ENCODE measurements at places on chromosomes 5 and 9.
A peak's percentile ranks its signal among the peaks of the same experiment; 100 is the strongest.

DNA sequence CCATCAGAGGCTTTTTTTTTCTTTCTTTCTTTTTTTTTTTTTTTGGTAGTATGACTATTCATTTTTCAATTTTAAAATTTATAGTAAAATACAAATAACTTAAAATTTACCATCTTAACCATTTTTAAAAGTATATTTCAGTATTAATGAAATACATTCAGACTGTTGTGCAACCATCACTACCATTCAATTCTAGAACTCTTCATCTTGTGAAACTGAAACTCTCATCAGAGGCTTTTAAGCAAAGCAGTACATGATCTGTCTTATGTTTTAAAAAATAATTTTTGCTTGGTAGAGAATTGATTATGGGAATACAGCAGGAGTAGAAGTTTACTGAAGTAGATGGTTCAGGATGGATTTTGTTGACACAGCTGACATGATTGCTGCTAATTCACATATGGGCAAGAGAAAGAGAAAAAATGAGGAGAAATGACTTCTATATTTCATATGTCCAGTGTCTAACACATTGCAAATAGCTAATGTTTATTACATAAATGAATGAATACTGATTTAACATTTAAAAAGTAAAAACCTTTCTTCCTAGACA, 13.4 kb downstream of the ELOVL7 start:
- no peak for DNase-seq
- no peaks in the 10 kb centered on the region for H3K27me3 ChIP-seq
- no peak overlapping the region for H3K27ac ChIP-seq
- H3K4me1 ChIP-seq: no peaks in the 10 kb centered on the region
- H3K36me3 ChIP-seq: no peaks in the 10 kb centered on the region

DNA sequence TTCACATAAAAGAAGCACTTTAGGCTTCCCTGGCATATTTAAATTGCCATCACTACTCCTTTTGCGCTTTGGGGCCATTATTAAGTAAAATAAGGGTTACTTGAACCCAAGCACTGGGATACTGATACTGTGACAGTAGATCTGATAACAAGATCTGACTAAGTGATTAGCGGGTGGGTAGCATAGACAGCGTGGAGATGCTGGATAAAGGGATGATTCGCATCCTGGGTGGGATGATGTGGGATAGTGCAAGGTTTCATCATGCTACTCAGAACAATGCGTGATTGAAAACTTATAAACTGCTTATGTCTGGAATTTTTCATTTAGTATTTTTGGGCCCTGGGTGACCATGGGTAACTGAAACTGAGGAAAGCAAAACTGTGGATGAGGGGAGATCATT, 75.1 kb downstream of the PTTG1 start:
- no peak overlapping the region for H3K4me3 ChIP-seq
- no peaks in the 10 kb centered on the region for H3K4me1 ChIP-seq
- H3K36me3 ChIP-seq: no peaks in the 10 kb centered on the region
- no peaks in the 10 kb centered on the region for H3K27me3 ChIP-seq

- H3K27me3 ChIP-seq: no peaks in the 10 kb centered on the region
- H3K4me3 ChIP-seq: no peak overlapping the region
- H3K36me3 ChIP-seq: peaks cover 2% of the 10 kb centered on the region
- no peak for DNase-seq
- H3K27ac ChIP-seq: no peak overlapping the region
Measured at GRCh38 chr5:56039985-56040384, 45.2 kb upstream of the IL6ST start.

- no peak overlapping the region for H3K4me3 ChIP-seq
- no peak overlapping the region for H3K27ac ChIP-seq
- H3K36me3 ChIP-seq: peaks cover 4% of the 10 kb centered on the region
- H3K4me1 ChIP-seq: no peaks in the 10 kb centered on the region
- no peaks in the 10 kb centered on the region for H3K27me3 ChIP-seq
- no peak for DNase-seq
Measured at GRCh38 chr5:122943050-122943698, 93.4 kb downstream of the PPIC start.

GRCh38 chr5:68315679-68316271, 100.2 kb downstream of the PIK3R1 start:
- H3K4me3 ChIP-seq: no peak overlapping the region
- no peaks in the 10 kb centered on the region for H3K27me3 ChIP-seq
- H3K27ac ChIP-seq: no peak overlapping the region
- H3K4me1 ChIP-seq: no peaks in the 10 kb centered on the region

DNA sequence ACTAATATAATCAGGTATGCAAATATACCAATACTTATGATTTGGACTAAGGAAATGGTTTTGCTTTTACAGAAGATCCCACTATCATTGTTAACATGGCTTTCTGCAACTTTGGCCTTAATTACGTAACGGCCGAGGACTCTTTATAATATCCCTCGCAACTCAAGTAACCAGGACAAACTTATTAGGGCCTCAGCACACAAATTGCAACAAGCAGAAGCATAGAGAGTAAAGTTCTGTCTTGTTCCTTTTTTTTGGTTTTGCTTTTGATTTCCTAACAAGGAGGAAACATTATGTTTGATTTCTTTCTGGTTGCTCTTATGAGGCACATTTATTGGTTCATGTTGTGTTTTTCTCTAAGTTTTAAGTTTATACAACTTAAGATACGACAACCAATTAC, 60.4 kb downstream of the RORB start:
- DNase-seq: no peak
- no peaks in the 10 kb centered on the region for H3K27me3 ChIP-seq
- H3K4me3 ChIP-seq: no peak overlapping the region
- no peak overlapping the region for H3K27ac ChIP-seq

DNA sequence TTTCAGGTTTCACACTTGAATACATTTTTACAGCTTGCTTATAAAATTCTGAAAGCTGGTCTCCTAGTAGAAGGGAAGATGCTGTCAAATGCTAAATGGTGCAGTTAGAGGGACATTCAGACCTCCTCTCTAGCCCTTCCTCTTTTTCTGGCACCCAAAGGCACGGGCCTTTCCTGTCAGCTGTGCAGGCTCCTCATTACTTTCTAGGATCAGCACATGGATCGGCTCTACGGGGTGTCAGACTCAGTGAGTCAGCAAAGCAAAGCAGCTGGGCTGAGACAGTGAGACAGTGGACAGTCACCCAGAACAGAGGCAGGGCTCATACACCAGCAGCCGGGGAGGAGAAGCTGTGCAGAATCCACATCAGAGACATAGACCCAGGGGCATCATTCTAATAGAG, 80.0 kb upstream of the TNC start:
- H3K27ac ChIP-seq: no peak overlapping the region
- no peak for DNase-seq
- H3K36me3 ChIP-seq: peaks cover 4% of the 10 kb centered on the region
- no peaks in the 10 kb centered on the region for H3K27me3 ChIP-seq

- H3K27me3 ChIP-seq: no peaks in the 10 kb centered on the region
- peak overlapping the region; percentile 2 for H3K4me3 ChIP-seq
- H3K36me3 ChIP-seq: no peaks in the 10 kb centered on the region
- no peak overlapping the region for H3K27ac ChIP-seq
- H3K4me1 ChIP-seq: peaks cover 22% of the 10 kb centered on the region
- DNase-seq: no peak
Measured at GRCh38 chr5:107570805-107571531, 99.8 kb downstream of the EFNA5 start.

Data from H9 (cell line).